Fibroblast of the conjunctiva (primary cell): ENCODE measurements at places on chromosomes 12 and 14.

GRCh38 chr12:3698218-3698974, 54.5 kb downstream of the CRACR2A start:
- peak; percentile 87 for DNase-seq

- DNase-seq = no peak
Measured at GRCh38 chr12:85041395-85041794, 5.2 kb downstream of the LRRIQ1 start.

- no peak for DNase-seq
Measured at GRCh38 chr14:91674911-91675310, 57.0 kb downstream of the CATSPERB start.

DNA sequence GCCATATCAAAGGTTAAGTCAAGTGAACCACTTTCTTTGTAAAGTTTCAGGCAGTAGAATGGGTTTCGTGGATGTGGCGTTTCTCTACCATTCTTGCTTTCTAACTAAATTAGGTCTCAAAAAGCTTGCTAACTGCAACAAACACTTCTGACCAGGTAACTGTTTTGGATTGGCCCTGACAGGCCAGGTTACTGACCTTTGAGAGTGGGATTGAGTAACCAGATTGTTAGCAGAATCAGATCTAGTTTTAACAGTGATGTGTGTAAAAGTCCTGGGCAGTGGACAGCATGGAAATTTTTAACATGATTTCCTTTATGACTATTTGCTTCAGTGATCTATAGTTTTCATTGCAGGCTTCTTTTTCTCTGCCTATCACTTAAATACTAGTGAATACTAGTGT, 57.9 kb downstream of the TMTC3 start:
- no peak for DNase-seq

DNA sequence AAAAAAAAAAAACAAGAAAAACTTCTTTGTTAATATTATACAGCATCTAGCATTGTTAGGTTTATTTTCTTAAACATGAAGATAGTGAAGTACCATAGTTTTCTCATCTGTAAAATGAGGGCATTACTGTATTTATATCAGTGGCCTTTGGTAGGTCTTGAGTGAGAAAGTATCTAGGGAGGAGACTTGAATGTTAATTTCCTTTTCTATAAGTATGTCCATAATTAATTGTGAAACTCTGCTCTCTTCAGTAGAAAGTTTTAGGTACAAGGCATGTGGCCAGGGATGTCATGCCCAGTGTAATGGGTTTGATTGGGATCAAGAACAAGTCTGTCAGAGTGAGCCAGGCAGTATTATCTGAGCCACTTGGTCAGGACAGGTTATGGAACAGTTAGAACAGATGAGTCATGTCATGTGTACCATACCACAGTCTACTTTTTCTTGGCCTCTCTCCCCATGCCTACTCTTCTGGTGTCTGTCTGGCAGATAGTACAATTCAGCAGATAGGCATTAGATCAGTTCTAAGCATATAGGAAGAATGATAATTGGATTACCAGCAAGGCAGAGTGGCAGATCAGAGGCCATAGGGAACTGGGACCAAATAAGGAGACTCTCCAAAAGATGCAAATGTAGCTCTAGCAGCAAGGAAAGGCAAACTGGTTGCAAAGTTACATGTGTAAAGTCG, 30.4 kb downstream of the FBXO34 start:
- DNase-seq = peak; percentile 5

DNA sequence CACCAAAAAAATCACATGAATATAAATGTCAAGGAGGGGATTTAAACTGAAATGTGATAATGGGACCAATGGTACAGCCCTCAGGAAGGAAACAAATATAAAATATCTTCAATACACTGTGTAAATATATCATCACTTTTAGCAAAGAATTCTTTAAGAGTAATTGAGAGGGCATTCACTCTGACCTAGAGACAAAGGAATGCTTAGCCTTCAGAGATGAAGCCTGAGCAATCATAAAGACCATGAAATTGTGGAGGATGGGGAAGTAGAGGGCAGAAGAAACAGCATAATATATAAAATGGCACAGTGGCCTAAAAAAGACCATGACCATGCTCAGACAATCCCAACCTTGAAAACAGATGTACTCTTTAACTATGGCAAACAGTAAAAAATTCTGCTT, 20.4 kb downstream of the YAF2 start:
- DNase-seq = no peak

- no peak for DNase-seq
Measured at GRCh38 chr12:55789893-55790292, 27.6 kb downstream of the SARNP start.

DNA sequence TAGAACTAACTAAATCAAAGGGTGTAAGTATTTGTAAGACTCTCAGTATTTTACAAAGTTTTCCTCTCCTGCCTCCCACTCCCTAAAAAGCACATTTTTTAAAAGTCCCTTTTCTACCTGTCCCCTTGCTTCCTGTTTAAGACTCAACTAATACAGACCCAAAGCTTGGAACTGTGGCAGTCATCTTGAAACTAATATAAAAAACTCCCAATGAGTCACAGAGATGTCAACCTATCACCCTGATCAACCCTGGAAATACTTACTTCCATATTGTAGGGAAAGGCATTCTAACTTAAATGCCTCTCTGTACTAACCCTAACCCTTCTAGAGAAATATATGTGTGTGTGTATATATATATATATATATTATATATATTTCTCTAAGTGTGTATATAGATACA, 184.8 kb downstream of the SPTSSA start:
- DNase-seq = no peak

GRCh38 chr14:89628521-89628920, 211.5 kb upstream of the FOXN3 start:
- no peak for DNase-seq

DNA sequence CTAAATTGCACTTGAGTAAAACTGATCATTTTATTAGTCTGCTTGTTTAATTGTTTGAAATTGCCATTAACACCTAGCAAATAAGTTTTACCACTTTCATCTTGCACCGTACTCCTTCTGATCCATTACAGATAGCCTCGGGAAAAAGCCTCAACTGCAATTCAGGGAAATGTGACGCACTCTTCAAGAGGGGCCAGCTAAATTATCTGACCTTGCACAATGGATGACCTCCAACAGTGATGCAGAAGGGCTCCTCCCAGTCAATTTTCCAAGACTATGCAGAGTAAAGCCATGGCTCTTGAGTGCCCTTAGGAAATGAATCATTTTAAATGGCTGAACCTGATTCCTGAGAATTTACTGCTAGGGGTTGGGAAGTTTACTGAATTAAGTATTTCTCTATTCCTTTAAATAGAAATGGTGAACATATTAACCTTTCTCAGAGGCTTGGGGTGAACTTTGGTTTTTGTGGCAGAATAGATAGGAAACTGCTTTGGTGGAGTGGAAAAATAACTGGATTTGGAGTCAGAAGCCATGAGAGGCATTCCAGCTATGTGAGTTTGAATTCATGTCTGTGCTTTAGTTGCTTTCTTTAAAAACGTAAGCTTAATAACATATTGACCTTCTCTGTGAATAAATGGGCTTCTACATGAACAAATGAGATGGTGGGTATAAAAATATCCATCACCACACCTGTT, 64.8 kb upstream of the OVCH1 start:
- DNase-seq = no peak

DNA sequence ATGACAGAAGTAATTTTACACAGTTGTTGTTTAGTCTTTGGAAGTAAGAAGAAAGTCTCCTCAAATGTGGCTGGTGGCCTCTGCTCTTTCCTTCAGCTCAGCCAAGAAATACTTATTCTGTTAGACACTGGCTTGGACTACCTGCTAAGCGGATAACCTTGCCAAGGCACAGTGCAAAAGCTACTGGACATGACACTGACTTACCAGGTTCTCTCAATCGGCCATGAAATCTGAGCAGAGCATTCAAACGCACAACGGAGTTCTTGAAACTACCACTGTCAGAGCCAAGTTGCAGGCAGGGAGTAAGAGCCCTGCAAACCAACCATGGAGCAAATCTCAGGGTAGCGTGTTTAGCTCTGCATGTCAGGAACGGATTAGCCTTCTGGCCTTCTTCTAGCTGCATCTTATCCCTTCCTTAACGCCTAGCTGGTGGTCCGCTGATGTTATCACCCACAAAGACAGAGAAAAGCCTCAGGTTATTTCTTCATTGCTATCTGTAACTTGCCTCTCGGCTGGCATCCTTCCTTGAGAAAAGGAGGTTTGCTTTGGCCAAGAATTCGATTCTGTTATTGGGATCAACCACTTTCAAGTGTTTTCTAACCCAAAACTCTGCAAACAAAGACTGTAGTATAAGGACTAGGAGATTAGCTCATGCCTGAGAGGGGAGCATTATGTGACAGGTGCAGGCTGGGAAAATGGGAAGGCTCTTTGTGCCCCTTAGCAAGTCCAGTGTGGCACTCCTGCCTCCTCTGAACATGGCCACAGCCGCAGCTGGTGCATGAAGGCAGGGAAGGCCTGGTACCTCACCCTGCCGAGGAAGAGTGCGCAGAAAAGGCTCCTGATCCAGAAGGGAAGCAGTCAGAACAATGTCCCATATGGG, 223.4 kb downstream of the GLT1D1 start:
- DNase-seq = no peak

DNA sequence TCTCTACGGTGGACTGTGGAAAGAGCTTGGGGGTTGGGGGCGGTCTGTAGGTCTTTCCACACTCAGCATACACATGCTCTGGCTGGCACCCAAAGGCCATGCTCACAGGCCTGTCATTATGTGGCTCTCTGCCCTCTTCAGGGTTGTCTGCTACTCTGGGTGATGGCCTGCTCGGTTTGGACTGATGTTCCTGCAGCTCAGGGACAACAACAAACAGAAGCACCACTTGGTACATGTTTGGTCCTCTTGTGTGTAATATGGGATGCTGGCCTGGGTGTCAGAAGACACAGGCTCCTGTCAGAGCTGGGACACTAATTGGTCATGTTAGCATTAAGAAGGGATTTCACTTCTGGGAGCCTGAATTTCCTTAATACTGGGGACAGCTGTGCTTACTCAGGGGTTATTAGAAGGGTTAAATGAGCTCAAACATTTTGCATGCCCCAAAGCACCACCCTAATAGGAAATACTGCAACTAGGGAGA, 32.7 kb upstream of the SELPLG start:
- no peak for DNase-seq

DNA sequence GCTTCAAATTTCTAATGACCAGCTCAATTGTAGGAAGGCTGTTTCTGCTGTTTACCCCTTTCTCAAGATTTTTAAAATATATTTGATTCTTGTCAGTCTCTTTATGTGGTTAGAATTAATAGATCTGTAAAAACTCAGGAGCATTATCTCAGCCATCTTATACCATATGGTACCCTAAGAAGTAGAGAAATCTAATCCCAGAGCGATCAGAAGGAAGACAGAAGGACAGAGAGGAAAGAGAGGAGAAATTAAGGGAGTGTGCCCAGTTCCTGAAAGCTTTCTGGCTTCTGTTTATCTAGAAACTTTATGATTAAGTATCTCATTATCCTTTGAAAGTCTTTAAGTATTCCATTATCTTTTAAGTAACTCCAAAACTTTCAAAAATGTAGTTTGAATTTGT, 152.1 kb upstream of the NAV3 start:
- DNase-seq = no peak

- no peak for DNase-seq
Measured at GRCh38 chr12:2161473-2161872, 108.7 kb downstream of the CACNA1C start.

- no peak for DNase-seq
Measured at GRCh38 chr14:105323663-105324062, 9.1 kb downstream of the PACS2 start.

DNA sequence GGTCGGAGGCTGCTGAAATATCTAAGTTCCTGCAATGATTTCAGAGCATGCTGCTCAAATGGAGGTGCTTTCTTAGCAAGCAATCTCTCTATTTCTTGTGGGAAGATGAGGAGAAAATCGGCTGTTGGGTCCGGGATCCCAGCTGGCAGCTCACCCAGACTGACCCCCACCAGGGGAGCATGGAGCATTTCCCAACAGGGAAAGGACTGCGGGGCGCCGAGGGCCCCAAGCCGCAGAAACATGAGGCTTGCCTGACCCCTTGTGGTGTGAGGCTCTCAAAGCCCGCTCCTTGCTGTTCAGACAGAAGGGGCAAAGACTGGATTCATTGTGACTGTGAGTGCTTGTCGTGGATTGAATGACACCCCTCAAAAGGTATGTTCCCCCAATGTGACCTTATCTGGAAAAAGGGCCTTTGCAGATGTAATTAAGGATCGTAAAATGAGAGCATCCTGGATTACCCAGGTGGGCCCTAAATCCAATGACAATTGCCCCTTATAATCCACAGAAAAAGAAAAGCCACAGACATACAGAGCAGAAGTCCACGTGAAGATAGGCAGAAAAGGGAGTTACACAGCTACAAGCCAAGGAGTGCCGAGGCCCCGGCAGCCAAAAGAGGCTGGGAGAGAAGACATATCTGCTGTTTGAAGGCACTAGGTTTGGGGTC, 116.3 kb upstream of the VASH1 start:
- no peak for DNase-seq
